Stimulated activated CD8-positive, alpha-beta memory T cell treated with anti-CD3 and anti-CD28 coated beads, Interleukin-15, amount 100 ng/mL, for 24 hours (primary cell): ENCODE measurements at places on chromosomes 1 and 21.

- no peak for DNase-seq
Measured at GRCh38 chr1:238677567-238677966, 708.8 kb upstream of the CHRM3 start.

- DNase-seq: no peak
Measured at GRCh38 chr1:173853074-173853473, 14.7 kb downstream of the GAS5 start.

DNA sequence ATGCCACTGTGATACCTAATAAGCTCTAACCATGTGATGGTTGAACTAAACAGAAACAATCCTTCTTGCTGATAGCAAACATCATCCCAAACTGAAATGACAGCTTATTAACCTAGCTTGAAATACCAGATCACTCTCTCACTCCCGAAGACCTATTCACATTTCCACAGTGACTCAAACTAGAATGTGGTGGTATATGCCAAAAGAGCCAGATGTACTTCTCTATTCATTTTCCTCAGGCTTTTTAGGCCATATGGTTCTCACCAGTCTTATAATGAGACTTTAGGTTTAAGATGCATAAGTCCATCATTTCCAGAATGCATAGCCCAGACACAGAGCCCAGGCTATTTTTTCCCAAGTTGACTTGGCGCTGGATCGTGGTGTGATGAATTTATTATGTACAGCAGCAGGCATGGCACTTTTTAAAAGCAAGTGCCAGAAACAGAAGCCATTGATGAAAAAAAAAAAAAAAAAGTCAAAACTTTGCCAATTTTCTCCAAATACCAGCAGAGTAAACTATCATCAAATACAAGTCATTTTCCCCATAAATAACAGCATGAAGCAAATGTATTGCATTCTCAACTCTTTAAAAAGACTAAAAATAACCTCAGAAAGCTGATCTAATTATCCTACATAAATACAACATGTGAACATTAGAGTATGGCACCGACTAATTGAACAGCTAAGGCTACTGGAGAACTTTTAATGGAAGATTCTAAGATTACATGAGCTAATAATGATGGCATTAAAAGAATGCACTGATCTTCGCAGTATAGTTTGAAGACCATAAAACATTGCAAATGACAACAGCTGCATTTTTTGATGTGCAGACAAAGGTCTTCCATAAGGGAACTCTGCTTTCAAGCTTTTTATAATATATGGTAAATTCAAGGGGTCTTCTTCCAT is 365.4 kb downstream of the LRRIQ3 start:
- no peak for DNase-seq

DNA sequence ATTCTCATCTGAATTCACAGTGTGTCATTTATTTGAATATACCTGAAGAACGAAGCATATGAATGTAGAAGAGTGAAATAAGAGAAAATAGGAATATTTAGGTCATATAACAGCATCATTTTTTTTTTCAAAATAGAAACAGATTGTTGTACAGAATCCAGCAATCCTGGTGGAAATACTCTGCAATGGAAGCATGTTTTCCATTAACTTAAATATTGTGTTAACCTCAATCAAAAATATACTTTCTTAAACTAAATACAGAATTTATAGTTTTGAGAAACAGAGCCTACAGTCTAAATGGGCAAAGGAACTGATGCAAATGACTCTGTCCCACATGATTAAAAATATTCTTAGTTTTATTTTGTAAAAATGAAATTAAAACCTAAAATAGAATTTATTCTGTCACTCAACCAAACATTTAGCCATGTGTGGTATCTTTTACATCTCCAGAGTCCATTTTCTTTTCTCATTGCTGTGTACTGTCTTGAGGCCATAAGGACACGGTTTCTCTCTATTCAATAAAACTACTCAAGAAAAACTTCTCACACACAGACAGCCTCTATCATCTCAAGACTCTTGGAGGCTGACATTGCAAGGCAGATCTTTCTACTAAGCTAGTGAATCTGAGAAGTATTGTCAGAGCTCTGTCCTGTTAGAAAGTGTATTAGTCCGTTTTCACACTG is 322.6 kb downstream of the LTN1 start:
- no peak for DNase-seq

DNA sequence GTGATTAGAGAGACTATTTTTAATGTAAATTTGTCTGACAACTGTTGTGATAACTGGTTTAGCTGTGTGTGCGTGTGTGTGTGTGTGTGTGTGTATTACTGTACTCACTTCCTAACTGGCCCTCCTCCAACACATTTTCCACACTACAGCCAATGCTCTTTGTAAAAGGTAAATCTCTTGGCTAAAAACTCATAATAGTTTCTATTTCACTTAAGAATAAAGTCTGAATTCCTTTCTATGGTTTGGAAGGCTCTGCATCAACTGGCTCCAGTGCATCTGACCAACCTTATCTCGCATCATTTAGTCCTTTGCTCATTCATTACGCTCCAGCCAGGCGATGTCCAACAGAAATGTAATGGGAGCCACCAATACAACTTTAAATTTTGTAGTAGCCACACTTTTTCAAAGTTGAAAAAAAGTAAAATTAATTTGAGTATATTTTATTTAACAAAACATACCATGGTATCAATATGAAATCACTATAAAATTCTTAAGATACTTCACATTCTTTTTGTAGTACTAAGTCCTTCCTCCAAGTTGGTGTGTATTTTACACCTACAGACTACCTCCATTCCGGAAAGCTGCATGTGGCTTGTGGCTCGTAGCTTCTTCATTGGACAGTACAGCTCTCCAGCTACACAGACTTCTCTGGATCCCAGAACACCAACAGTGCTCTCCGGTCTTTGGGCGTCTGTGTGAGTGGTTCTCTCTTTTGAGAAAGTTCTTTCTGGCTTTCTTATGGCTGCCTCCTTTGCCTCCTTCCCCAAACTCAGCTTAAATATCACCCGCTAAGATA is 68.9 kb downstream of the NRIP1 start:
- no peak for DNase-seq

DNA sequence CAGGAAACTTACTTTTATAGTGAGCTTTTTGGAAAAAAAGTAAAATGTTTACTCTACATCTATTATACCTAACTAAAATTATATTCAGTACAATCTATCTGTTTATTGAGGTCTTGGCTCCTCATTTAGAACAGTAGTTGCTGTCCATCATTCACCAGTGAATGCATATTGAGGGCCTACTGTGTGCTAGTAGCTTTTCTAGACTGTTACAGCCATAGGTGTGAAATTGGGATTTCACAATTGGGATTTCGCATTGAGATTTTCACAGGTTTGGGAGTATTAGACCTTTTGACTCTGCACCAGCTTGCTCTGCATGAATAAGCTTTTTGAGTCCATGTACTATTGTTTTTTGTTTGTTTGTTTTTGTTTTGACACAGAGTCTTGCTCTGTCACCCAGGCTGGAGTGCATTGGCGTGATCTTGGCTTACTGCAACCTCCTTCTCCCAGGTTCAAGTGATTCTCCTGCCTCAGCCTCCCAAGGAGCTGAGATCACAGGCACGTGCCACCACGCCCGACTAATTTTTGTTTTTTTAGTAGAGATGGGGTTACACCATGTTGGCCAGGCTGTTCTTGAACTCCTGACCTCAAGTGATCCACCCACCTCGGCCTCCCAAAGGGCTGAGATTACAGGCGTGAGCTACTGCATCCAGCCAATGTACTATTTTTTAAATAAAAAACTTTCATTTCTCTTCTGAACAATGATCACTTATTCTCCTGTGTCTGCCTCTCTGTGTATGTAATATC is 47.2 kb upstream of the ERRFI1 start:
- DNase-seq: no peak

GRCh38 chr1:26945728-26946127 is 14.5 kb downstream of the KDF1 start:
- no peak for DNase-seq

DNA sequence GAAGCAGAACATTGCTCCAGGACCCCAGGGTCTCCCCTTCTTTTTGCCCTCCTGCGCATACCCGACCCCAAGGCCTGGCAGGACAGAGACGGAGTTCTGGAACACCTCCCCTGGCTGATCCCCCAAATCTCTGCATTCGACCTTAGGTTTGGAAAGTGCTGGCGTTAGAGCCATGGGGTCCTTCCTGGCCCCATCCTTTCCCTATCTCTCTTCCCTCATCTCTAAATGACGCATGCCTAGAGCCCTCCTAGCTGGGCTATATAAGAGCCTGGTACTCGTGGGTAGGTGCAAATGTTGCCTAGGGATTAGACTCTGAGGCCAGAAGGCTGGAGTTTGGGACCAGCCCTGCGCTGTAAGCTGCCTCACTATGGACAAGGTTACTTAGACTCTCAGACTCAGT is 16.6 kb downstream of the SLC26A9 start:
- no peak for DNase-seq

- no peak for DNase-seq
Measured at GRCh38 chr1:20716232-20716631, 1.6 kb downstream of the KIF17 start.

DNA sequence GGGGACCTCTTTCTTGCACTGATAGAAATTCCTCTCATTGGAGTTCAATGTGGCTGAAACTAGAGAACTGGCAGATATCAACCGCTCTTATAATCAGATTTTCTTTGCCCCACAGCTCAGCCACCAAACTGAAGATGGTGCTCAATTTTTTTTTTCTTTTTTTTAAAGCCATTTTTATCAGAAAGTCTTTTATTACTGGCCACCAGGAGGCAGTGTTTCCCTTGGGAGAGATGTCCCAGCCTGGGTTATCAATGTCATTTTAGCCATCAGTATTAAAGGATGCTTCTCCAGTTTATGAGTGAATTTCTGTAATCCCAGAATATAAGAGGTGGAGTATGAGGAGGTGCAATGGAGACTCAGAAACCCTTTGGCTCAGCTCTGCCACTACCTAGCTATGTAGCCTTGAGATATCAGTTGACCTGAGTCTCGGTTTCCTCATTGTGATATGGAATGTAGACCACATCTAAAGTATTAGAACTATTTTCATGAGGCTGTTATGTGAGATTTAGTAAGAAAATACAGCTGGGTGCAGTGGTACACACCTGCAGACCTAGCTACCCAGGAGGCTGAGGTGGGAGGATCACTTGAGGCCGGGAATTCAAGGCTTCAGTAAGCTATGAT is 27.6 kb downstream of the CD244 start:
- DNase-seq: no peak

DNA sequence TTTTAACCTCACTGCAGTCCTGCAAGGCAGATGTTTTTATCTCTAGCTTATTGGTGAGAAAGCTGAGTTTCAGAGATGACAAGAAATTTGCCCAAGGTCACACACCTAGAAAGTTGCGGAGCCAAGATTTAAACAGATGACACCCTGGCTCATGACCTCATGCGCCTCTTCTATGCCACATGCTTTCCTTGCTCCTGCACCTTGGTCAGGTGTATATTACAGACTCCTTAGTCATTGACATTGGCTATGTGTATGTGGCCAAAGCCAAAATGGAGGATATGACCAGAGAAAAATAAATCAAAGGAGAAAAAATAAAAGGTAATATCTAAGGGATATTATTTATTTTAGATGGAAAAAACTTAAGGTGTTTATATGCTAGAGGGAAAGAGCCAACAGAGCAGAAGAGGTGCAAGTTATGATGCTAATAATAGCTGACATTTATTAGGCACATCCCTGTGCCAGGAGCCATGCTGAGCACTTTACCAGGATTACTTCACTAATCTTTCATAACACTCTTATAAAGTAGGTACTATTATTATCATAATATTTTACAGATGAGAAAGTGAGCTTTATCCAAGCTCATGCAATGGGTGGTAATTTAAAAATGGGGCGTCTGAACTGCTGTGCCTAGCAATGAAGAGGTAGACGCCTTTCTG is 13.8 kb upstream of the MYOC start:
- DNase-seq: no peak

GRCh38 chr1:107534632-107535031 is 393.8 kb downstream of the NTNG1 start:
- no peak for DNase-seq

DNA sequence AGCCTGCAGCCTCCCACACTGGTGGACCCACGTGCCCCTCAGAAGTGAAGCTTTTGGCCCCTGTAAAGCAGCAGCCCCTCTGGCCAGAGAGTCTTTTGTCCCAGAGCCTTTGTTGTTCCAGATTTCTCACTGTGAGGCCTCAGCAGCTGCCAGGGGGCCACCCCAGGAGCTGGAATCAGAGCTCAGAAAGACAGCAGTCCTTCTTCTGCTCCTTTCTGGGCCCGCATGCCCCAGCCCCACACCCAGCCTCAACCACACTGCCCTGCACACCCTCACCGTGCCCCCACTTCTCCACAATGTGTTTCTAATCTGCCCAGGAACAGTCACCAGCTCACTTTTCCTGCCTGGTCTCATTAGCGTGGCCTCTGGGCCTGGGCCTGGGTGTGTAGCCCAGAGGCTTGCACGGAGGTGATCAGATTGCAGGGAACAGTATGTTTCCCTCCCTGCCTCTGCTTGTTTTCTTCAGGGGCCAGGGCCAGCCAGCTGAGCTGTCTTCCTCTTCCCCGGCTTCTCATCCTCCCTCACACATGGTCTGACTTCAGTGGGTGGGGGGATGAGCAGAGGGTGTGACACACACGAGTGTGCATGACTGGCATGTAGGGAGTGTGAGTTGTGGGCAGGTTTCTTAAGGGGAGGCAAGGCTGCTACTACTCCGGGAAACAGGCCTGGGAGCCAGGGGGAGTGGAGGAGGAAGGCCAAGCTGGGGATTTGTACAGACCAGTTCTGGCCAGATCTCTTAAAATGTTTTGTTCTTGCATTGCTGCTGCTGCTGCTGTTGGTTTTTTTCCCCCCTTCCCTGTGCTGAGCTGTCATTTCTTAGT is 82.5 kb upstream of the ZNF648 start:
- no peak for DNase-seq
